AG09319 (cell line): ENCODE measurements at places on chromosomes 4 and X.
A peak's percentile ranks its signal among the peaks of the same experiment; 100 is the strongest.

GRCh38 chr4:77931452-77932135 is 69.0 kb downstream of the MRPL1 start:
- DNase-seq, result no peak

DNA sequence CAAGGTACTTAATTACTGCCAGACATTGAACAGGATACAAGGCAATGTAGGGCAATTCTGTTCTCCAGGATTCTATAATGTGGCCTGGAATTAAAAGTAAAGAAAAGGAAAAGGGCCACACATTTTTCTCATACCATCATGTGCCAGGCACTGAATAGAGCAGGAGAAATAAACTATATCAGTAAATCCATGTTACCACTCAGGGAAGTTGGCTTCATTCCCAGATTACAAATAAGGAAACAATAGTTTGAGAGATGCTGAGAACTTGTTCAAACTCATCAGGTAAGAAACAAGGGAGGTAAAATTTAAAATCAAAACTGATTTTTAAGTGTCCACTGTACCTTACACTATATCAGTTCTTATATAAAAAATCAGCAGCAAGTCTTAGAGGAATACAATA is 645.0 kb upstream of the ATOH1 start:
- DNase-seq, result no peak

DNA sequence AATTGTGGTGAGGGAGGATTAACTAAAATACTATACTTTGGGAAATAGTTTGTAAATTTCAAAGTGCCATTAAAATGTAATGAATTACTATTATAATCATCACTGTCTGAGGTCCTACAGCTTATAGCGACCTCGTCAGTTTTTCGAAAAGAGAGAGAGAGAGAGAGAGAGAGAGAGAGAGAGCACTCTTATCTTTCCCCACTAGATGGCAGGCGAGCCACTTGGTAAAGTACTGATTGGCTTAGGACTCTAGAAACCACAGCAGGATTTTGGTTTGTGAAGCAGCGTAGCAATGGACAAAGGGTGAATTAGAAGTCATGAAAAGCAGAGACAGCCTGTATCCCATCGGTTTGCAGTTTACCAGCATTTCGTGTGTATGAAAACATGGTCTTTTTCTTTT is 52.5 kb downstream of the LINC00632 start:
- DNase-seq, result peak; percentile 40

DNA sequence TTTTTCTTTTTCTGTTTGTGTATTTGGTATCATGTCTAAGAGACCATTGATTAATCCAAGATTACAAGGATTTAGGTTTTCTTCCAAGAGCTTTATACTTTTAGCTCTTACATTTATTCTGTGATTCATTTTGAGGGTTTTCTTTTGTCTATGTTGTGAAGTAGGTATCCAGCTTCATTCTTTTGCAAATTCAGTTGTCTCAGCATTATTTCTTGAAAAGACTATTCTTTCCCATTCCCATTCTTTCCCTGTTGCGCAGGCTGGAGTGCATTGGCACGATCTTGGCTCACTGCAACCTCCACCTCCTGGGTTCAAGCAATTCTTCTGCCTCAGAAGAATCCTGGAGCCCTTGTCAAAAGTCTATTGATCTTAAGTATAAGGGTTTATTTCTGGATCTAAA is 164.9 kb downstream of the NAA11 start:
- no peak for DNase-seq

GRCh38 chr4:165524532-165525190 is 145.9 kb downstream of the CPE start:
- no peak for DNase-seq

- DNase-seq, result no peak
Observed at GRCh38 chrX:134572816-134573682, 85.2 kb downstream of the PLAC1 start.

GRCh38 chrX:44152852-44153251 is 179.7 kb upstream of the NDP start:
- no peak for DNase-seq

DNA sequence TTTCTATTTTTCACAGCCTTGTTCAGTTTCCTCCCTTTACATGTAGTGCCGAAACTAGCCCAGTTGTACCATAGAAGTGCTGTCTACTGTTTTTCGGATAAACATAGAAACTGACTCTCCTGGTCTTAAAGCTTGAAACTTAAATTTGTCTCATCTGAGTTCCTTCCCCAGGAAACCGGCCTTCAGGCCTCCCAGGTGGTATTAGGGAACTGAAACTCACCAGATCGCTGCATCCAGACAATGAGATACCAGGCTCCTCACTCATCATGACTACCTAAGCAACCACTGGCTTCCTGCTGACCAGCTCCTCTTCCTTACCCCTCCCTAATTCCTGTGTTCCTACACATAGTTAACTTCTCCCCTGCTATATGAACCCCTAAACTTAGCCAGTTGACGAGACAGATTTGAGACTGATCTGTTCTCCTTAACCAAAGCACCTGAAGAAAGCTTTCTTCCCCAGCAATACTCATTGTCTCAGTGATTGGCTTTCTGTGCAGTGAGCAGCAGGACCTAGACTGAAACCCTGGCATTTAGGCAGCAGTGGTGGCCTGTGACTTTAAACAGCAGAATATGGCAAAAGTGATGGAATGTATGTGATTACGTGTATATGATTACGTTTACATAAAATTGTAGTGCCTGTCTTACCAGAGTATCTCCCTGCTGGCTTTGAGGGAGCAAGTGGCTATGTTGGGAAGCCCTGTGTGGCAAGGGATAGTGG is 959.1 kb upstream of the LCORL start:
- no peak for DNase-seq

GRCh38 chrX:69080855-69081465 is 84.3 kb downstream of the PJA1 start:
- no peak for DNase-seq

DNA sequence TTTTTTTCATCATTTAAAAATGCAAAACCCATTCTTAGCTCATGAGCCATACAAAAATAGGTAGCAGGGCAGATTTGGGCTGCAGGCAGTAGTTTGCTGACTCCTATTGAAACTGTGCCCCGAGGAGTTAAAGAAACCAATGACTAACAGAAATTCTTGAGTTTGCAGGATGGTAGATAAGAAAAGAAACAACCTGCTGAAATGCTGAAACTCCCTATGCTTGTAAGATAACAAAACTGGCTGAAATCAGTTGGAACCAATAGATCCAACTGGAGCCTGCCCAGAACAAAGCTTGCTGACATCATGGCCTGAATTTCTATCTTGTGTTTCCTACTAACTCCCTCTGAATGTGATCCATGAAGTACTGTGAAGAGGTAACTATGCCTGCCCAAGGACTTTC is 68.6 kb downstream of the ANOS1 start:
- no peak for DNase-seq

DNA sequence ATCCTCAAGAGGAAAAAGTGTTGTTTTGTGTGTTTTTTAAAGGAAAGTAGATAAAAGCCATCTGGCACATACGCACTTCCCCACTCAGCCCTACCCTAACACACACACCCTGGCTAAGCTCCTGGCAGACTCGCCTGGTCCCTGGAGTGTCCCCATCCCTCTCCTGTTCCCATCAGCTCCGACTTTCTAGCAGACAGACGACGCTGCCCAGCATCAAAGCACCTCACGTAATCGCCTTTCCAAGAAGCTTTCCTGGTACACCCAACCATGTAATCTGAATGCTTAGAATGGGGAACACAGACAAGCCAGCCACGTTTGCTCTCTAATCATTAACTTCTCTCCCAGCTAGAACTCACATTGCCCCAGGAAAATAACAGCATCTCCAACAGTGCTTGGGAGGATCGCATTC is 116.2 kb downstream of the AFAP1 start:
- DNase-seq, result no peak

- no peak for DNase-seq
Observed at GRCh38 chr4:146040623-146041022, 102.0 kb upstream of the ZNF827 start.

DNA sequence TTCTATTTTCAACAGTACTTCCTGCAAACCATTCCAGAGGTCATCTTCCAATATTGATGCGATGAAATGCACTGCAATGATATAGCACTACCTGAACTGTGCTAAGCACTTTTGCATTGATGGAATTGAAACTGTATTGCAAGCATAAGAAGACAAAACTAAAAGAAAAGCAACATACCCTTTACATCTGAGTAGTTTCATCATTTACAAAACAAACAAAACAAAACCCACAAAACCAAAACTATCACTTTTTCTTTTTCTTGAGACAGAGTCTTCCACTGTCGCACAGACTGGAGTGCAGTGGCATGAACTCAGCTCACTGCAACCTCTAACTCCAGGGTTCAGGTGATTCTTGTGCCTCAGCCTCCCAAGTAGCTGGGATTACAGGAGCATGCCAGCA is 120.1 kb upstream of the NAP1L5 start:
- DNase-seq, result no peak

DNA sequence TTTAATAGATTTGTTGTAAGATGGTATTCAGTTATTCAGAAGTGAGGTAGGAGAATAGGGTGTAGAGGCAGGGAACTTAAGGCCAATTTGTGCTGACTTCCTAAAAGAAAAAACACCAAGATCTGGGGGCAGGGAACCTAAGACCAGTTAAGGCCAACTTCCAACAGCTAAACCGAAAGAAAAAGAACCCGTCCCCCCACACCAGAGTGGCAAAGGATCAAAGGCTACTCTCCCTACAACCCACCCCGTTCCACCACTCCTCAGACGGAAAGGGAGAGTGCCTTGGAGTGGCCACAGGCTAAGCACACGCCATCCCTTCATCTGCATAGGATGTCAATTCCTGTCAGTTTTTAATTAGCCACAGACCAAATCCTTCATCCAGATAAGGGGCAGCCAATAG is 3.7 kb upstream of the ZNF718 start:
- DNase-seq, result no peak

GRCh38 chr4:3679851-3680311 is 86.3 kb upstream of the ADRA2C start:
- DNase-seq, result no peak

DNA sequence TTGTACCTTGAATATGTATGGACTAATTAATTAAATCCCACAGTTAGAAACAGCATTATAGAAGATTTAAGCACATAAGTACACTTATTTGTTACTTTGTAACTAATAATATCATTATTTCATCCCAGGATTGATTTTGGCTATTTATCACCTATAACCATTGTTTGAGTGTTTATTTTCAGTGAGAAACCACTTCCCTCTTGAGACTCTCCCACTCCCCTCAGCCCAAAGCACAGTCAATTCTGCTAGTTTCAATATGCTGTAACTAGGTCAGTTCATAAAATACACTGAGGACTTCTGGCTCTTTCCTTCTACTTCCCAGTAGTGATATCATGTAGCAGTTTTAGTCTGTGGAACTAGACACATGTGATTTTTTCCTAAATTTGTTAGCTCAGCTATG is 16.3 kb downstream of the OFD1 start:
- DNase-seq, result no peak

GRCh38 chr4:114209584-114209983 is 230.1 kb upstream of the ARSJ start:
- DNase-seq, result no peak

- DNase-seq, result no peak
Observed at GRCh38 chr4:141027421-141027820, 105.8 kb downstream of the RNF150 start.

DNA sequence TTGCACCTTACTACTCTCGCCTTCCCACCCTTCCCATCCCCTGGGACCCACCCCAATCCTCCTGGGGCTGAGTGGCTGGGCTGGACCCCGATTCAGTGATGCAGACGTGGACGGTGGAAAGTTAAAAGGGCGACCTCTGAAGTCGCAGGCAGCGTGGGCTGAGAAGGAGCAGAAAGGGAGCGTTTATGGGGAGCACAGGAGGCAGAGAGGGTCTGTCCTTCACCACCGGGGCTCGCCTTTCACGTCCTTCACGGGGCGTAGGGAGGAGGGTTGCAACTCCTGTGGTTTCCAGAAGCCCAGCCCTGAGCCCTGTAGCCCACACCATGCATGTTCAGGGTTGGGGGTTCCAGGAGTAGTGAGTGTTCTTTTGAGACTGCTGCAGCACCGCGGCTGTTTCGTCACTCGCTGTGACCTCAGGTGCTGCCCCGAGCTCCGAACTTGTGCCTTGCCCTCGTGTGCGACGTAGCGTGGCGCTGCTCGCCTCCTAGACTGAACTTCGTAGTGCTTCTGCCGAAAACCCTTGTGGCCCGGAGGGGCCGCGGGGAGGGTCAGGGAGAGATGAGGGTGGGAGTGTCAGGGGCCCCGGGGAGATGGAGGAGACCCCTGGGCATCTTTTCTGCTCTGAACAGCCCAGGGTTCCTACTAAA is 1.6 kb downstream of the NHS start:
- no peak for DNase-seq

- DNase-seq, result no peak
Observed at GRCh38 chrX:578531-578930, 52.1 kb upstream of the SHOX start.

- no peak for DNase-seq
Observed at GRCh38 chrX:117711782-117712181, 404.8 kb downstream of the KLHL13 start.

- no peak for DNase-seq
Observed at GRCh38 chrX:70479247-70479921, 34.7 kb downstream of the DLG3 start.

DNA sequence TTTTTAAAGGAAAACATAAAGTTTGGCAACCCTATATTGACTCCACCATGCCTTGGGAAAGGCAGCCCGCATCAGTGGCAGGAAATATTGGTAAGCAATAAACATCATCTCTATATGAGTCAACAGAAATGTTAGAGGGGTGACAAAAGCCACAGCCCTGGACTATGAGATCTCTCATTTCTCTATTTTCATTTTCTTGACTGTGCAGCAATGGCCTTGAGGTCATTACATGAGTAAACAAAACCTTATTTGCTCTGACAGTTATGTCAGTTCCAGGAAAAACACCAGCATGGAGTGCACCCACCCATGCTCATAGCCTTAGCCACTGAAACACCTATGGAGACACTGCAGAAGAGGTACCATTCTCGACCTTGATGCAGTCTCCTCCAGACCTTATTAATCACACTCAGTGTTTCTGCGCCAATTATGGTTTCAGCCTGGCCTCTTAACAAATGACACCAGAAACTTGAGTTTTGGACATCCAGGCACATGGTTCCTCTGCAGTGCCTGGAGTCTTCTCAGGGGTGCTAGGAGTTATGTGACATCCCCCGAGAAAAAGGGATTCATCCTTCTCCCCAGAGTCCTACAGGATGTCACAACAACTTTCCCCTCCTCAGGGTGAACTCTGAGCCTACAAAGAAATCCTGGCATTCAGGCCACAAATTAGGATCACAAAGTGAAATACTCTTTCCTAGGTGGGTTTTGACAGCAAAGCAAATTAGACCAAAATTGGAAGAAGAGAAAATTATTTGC is 16.0 kb upstream of the HPGD start:
- no peak for DNase-seq

DNA sequence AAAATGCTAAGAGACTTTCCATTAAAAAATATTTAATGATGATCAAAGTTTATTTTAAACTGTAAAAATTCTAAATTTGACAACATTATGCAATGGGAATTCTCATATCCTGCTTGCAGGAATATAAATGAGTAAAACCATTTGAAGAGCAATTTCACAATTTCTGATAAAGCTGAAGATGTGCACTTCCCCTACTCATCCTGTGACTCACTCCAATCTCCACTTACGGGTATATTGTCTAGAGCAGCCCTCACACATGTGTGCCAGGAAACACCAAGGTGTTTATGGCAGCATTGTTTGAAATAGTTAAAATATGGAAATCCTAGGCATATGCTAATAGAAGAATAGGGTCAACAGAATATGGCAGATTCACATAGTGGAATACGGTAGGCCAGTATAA is 158.4 kb downstream of the PDHA2 start:
- no peak for DNase-seq
